ENCODE measurements at places on chromosomes 12 and 14.
A peak's percentile ranks its signal among the peaks of the same experiment; 100 is the strongest.

DNA sequence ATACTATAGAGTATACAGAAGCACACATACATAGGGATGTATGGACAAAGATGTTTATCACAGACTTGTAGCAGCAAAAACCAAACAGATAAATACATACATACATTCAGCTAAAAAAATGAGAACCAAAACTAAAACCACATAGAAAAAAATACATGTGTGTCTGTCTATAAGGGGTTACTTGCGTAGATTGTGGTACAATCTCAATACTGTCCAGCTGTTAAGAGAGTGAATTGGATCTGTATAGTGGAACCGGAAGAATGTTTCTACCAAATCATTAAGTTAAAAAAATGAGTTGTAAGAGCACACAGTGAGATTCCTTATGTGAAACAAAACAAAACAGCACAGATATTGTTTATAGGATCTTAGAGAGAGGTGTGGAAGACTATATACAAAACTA lies 44.2 kb upstream of the DCD start:
- no peak for DNase-seq

- DNase-seq = peak; percentile 80
Observed at GRCh38 chr12:124940393-124941169, 26.1 kb upstream of the UBC start.

DNA sequence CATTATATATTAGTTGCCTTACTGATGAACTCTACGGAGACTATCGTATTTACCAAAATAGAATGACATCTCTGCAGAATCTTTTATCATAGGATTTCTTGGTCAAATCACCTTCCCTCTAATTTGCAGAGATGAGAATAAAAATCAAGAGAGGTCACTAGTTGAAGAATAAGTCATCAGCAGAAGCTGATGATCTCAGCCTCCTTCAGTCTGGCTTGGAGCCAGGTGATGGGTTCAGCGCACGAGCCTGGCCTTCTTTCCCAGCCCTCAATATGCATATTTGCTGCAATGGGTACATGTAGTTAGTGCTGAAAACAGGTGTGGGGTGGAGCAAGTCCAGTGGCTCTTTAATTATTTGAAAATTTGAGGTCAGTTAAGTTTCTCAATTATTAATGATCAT lies 19.2 kb upstream of the EMP1 start:
- no peak for DNase-seq

DNA sequence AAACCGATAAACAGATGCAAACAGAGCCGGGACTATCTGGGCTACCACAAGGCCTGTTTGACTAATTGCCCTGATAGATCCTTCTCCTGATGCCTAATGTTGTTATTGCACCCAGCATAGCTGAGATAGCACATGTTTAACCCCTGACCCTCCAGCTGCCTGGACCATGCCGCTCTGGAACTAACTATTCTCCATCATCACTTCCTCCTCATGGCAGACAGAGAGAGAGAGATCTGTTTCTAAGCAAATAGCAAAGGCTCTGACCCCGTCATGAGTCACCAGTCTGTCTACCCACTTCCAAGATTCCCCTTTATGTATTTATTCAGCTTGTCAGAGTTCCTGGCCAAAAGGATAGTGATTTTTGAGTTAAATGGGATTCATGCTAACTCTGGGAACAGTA lies 58.2 kb upstream of the FLRT2 start:
- no peak for DNase-seq

DNA sequence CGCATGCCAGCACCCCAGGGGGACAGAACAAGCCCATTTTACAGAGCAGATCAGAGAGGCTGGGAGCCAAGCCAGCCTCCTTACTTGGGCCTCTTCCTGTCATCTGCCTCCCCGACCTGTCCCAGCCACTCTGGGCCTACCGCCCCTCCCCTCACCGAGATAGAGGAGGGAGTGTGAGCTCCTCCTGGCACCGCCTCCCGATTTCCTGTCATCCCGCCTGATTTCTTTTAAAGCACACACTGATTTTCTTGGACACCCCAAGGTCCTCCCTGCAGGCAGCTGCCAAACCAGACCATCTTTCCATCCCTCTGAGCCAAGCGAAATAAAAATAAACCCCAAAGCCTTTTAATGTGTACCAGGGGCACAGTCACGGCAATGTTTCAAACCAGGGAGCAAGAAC lies 108.4 kb downstream of the RFLNA start:
- DNase-seq = no peak

GRCh38 chr12:116174006-116174405 lies 103.5 kb downstream of the MED13L start:
- DNase-seq = no peak

DNA sequence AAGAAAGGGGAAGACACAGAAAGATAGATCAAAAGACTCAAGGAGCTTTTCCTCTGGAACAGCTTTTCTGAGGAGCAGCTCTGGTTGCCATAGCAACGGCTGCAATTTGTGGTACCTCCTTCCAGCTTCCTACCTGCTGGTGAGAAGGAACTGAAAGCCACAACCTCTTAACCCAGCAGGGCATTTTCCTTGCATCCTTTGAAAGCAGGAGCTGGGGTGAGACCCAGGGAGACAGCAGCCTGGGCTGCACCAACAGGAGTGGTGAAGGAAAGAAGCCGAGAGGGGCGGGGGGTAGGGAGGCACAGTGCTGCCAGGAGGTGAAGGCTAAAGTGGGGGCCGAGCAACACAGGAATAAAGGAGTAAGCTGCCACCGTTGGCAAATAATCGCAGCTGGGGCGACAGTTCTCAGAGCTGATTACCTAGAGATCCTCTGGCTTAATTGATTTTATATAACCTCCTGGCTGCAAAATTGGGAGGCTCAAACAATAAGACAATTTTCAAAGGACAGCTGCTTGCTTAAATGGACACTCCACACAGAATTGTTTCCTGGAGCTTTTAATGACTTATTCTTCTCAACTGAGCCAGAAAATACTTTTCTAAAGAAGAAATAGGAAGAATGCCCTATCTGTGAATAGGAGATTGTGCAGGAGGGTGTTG lies 129.4 kb downstream of the RPAP3 start:
- DNase-seq = peak; percentile 32

- no peak for DNase-seq
Observed at GRCh38 chr12:104154806-104155205, 16.8 kb upstream of the NFYB start.

DNA sequence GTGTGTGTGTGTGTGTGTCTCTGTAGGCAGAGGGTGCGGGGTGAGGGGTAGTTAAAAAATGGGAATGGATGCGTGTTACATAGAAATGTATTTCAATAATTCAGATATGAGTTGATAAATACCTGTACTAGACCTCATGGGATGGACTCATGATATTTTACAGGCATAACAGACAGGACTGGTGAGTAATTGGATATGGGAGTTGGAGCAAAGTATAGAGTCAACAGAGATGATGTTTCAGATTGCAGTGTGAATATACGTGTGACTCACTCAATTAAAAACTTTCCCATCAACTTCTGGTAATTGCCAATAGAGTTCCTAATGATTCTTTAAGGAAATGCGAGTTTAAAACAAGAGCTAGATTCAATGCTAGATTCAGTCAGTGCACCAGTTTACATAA lies 711.9 kb downstream of the C12orf50 start:
- DNase-seq = no peak

- peak; percentile 36 for DNase-seq
Observed at GRCh38 chr14:90850487-90850886, 34.3 kb upstream of the TTC7B start.

GRCh38 chr12:111209811-111210210 lies 159.1 kb downstream of the PHETA1 start:
- DNase-seq = no peak

DNA sequence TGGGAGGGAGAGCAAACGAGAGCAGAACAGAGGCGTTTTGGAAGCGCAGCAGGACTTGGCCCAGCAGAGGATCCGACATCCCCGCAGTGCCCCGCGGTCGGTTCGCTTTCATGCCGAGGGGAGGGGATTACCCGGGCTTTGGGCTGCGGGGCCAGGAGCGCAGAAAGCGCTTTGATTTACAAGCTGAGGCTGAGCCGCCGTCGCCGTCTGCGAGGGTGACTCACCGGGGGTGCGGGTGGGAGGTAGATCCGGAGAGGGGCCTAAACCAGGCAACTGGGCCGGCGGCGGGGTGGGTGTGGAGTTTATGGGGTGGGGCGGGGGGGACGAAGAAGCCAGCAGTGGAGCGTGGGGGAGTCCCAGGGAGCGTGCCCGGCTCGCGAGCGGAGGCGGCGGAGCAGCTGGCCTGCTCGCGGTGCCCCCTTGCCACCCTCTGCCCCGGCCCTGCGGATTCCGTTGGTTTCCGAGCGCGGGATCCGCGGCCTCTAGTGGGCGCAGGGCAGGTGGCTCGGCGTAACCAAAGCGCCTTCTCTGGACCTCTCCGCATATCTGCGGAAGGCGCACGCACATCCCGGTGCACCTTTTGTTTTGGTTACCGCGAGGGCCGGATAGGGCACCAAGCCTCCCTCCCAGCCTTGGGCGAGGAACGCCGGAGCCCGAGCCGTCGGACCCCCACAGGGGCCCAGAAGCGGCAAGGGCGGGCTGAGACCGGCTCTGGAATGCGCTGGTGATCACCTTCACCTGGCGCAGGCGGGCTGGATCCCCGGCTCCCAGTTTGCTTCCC lies 2.6 kb downstream of the SIX4 start:
- DNase-seq = no peak

GRCh38 chr14:64464651-64465050 lies 648 bp upstream of the AKAP5 start:
- DNase-seq = no peak

GRCh38 chr14:53032838-53033390 lies 82.1 kb upstream of the FERMT2 start:
- DNase-seq = no peak

- DNase-seq = no peak
Observed at GRCh38 chr12:109928058-109928656, 28.1 kb downstream of the TCHP start.

Measured in NT2/D1 (cell line).